ENCODE measurements at places on chromosomes 6 and 20.

DNA sequence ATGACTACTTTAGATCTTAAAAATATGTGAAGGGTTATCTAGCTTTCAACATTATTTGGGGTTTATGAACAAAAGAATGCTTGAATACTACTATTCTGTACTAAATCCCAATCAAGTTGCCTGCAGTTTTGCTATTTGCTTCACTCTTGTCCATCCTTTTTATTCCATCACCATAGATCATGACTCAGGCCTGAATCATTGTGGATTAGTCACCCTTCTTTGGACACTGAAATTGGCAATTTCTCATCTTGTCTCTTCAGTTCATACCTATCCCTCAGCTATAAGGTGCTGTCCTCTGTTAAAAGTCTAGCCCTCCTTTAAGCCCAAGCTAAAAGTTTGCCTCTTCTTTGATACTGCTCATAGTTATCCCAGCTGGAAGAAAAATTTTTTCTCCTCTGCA, 199.1 kb downstream of the CENPW start:
- no peak for DNase-seq

GRCh38 chr6:43676962-43677606, 10.5 kb downstream of the MRPS18A start:
- no peak for DNase-seq

DNA sequence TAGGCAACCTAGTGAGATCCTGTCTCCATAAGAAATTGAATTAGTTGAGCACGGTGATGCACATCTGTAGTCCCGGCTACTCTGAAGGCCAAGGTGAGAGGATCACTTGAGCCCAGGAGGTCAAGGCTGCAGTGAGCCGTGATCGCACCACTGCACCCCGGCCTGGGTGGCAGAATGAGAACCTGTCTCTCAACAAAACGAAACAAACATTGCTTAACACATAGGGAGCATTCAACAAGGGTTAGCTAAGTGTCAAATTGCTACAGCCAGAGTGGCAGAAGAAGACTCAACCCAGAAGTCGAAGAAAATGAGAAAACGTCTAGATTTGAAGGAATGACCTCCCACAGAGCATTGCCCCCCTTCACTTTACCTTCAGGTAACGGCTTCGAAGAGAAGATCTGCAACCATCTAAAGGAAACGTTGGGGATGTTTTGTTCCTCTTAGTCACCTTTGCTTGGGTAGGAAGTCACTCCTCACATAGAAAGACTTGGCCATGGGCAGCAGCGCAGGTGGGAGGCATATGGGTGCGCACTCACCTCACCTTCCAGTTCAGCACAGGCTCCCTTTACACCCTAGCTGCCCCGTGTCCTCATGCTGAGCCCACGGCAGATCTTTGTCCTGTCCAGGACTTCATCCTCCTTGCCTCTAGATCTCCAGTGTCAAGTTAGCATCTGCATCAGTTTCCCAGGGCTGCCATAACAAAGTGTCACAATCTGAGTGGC, 63.7 kb upstream of the SHLD1 start:
- DNase-seq = no peak

- no peak for DNase-seq
These were observed 35.0 kb downstream of the NKAIN2 start for GRCh38 chr6:123838505-123839234.

DNA sequence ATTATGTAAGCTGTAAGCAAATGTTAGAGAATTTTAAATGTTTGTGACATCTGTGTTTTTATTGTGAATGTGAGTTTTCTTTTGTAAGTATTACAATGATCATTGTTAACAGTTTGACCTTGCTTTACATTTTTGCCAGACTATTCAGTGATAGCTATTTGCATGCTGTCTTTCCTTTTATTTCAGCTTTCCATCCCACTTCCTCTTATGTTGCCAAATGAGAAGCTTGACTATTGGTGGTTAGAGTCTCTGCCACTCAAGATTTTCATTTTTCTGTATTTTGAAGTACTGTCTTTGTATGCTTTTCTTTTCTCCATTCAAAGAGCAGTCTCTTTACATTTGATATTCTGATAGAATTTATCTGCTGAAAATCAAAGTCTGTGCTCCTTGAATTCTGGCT, 104.1 kb downstream of the PRIM2 start:
- no peak for DNase-seq

DNA sequence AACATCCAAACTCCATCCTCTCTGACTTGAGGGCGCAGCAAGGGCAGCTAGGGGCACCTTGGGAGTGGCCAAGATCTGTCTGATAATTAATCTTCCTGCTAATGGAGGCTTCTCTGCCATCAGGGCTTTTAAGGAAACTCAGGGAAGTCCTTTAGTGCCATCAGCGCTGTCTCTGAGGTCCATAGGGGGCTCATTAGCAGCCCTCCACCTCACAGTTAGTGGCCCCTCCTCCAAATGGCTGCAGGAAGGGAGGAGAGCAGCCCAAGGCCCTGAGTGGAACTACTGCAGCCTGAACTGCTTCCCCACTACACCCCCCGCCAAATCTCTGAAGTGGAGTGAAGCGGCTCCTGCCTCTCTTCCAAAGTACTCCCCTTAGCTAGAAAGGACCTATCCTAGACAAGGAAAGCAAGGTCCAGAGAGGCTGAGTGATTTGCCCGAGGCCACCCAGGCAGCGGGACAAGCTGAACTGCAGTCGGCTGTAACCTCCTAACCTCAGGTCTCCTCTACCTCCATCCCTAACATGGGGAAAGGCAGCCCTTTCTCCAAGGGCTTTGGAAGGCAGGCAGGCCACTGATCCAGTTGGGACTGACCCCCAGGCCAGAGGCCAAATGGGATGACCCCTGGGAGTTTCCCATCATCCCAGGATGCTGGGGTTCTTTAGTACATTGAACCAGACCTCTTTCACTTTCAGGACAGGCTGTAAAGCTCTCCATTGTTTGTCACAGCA, 39.5 kb upstream of the ZFAND3 start:
- DNase-seq = no peak

DNA sequence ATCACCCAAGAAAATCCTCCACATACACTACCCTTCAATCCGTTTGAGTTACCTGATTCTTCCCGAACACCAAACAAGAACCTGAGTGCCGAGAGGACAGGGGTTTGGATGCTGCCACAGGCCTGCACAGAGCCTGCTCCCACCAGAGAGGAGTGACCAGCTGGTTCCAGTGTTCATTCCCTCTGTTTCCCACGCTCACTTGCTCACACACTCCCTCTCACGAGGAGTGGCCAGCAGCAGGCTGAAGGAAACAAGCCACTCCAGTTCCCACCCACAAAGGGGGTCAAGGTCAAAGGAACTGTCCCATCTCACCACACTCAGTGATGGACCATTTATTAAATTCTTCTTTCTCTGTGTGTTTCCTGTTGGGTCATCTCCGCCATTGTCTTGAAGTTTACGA, 97.2 kb upstream of the SNX9 start:
- DNase-seq = no peak

DNA sequence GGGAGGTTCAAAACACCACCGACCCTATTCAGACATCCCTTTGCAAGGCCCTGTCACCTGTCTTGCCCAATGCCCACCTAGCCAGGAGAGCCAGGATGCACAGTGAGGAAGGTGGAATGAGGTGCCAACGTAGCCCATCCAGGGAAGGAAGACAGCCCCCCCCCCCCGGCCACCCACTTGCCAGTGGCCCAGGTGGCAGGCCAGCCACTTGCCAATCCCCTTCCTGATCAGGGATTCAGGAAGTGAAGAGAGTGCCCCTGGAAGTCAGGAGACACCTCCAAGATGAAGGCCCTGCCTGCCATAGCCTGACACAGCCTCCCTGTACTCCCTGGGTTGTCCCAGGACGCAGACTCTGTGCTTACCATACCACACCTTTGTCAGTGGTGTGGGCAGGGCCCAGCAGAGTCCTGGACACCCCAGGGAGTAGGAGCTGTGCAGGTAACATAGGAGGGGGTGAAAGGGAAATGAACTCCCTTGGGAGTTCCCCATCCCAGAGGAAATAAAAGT, 54.7 kb downstream of the MRPL14 start:
- no peak for DNase-seq

- no peak for DNase-seq
These were observed 111.0 kb downstream of the TBXT start for GRCh38 chr6:166056637-166057036.

DNA sequence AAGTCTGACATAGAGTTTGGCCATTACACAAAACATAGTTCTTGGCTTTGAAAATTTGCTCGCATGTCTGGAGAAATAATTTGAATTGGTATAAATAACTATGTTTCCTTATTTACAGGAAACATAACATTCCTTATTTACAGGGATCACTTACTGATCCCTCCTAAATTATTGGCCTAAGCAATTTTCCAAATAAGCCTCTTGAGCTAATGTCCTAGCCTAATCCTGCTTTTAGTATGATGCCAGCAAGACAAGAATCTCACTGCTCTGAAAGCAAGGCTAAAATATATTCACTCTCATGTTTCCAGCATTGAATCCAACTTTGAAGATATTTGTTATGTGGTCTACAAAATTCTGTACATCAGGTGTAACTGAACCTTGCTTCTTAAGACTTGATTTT, 4.1 kb upstream of the TBC1D32 start:
- no peak for DNase-seq

GRCh38 chr6:43935921-43936439, 166.0 kb downstream of the VEGFA start:
- DNase-seq = peak; percentile 9

DNA sequence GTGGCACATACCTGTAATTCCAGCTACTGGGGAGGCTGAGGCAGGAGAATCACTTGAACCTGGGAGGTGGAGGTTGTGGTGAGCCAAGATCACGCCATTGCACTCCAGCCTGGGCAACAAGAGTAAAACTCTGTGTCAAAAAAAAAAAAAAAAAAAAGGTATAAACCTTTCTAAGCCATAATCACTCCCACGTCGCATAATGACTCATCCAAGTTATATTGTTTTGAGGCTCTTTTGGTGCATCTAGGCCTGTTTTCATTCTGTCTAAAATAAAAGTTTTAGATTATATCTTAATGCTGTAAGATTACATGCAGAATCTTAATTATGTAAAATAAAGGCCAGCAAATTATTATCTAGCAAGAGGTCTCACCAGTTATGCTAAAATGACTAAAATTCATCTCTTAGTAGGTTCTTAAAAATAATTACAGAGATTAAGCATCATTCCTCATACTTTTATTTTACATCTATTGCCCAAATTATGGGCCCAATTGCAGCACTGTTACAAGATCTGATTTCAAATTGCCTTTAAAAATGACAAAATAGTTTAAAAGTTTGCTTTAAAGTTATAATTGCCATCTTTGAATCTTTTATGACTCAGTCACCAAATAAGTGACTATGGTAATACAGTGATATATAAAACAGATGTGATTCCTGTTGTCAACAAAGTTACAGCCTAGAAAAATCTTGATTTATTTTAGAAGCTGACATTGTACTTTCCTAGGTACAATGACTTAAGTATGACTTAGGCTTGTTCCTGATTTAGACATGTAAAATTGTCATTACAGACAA, 10.4 kb upstream of the SUMO4 start:
- no peak for DNase-seq

DNA sequence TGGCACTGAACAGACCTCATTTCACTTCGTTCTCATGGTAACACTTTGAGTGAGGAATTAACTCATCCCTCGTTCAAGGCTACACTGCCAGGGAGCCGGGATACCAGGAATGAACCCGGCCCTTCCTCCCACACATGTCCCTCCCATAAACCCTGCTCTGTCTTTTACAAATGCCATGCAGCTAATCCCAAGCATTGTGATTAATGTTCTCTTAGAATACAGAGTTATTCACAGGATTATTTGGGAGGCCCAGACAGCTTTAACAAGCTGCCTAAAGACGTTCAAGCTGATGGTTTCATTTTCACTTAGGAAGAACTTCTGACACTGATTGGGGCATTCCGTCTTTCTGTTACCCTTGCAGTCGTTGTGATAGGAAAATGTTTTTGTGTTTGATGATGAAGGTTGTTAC, 42.5 kb upstream of the CD83 start:
- no peak for DNase-seq

DNA sequence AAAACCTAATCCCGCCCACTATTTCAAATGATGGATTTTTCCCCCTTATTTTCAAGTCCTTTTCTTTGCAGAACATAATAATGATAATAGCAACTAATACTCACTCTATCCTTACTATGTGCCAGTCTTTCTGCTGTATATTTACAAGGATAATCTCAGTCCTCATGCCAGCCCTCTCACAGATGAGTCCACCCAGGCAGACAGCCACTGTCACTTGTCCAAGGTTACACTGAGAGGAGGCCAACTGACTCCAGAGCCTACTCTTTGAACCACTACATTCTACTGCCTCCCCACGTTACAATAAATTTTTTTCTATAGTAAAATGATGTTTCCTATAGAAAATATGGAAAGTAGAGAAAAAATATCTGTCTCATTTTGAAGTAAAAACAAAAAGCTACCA, 30.9 kb downstream of the ELOVL5 start:
- no peak for DNase-seq

DNA sequence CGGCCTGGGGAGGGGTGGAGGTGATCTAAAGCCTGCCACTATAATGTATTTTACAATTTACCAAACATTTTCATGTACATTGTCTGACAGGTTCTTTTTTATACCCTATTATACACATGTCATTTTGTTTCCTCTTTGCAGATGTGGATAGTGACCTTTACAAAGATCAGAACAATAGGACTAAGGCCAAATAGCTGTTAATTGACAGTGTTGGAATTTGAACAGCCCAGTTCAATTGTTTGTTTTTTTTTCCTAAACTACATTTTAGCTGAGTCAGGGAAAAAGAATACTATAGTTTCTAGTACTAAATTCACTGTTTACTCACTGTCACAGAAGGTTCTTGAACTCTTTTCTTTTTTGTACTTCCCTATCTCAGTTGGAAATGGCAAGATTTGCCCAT, 40.2 kb downstream of the PGM3 start:
- DNase-seq = no peak

DNA sequence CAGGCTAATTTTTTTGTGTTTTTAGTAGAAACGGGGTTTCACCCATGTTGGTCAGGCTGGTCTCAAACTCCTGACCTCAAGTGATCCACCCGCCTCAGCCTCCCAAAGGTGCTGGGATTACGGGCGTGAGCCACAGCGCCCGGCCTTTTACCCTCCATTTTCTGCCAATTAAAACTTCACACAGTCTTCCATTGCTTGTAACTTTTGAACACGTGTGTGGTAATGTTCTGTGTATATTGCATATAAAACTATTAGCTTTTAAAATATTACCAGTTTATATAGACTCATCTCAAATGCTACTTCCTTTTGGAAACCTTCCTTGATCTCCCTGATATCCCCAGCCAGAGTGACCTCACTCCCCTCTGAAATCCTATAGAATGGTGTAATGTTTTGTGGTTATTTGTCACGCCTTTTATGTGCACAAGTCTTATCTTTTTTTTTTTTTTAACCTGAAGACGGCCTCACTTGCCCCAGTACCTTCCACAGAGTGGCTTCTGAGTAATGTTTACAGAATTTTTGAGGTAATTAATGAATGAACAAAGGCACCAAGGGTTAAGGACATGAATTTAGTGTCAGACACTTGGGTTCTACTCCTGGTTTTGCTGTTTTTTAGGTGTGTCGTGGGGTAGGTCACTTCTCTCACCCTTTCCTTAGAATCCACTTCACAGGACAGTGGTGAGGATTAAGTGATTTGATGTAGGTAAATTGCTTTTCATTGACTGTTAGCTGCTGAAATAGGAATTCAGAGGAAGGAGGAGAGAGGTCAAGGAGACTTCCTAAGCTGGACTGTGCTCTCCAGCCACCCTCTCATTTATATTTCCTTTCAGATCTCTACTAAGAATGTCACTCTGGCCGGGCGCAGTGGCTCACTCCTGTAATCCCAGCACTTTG, 11.2 kb upstream of the MMP24 start:
- no peak for DNase-seq

- DNase-seq = no peak
These were observed 88.0 kb downstream of the METTL24 start for GRCh38 chr6:110270165-110270564.

- no peak for DNase-seq
These were observed 49.5 kb downstream of the CD164 start for GRCh38 chr6:109332748-109333147.

Data from cardiac septum (tissue), 1 donor.